ENCODE measurements at places on chromosomes 7 and 10.

DNA sequence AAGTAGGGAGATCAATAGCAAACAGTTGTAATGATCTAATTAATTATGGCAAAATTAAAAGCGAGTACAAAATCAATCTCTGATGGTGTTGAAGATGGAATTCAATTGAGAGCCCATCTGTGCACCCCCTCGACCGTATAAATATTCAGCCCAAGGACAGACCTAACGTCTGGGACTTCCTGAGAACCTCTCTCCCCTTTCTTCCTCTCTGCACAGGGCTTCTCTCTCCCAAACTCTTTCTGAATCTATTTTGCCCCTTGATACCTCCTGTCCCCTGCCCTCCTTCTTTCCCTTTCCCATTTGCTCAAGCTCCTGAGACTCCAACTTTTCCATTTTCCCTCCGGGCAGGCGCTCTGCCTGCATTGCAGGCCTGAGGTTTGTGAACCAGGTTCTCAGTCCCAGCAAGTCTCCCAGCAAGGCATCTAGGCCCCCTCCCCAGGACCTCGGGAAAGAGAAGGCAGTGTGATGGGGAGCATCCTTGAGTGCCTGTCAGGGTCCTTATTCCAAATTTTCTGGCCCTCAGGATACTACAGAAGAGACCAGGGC is 8.5 kb upstream of the PAX2 start:
- DNase-seq, result no peak

- no peak for DNase-seq
These were observed 77.3 kb downstream of the LRRN3 start for GRCh38 chr7:111168182-111168581.

GRCh38 chr10:13056456-13057077 is 43.4 kb upstream of the OPTN start:
- DNase-seq, result no peak

- DNase-seq, result no peak
These were observed 135.2 kb downstream of the INHBA start for GRCh38 chr7:41567731-41568114.

Measured in activated T-cell treated with anti-CD3 and anti-CD28 coated beads, Interleukin-2, amount 50 U/mL, for 1 hour (primary cell).